IMR-90 (cell line): ENCODE measurements at places on chromosomes 12 and 14. TPM values are rescaled to one million over a fixed set of nuclear protein-coding genes. Genes with fewer than 3 reads are reported as not detected.

DNA sequence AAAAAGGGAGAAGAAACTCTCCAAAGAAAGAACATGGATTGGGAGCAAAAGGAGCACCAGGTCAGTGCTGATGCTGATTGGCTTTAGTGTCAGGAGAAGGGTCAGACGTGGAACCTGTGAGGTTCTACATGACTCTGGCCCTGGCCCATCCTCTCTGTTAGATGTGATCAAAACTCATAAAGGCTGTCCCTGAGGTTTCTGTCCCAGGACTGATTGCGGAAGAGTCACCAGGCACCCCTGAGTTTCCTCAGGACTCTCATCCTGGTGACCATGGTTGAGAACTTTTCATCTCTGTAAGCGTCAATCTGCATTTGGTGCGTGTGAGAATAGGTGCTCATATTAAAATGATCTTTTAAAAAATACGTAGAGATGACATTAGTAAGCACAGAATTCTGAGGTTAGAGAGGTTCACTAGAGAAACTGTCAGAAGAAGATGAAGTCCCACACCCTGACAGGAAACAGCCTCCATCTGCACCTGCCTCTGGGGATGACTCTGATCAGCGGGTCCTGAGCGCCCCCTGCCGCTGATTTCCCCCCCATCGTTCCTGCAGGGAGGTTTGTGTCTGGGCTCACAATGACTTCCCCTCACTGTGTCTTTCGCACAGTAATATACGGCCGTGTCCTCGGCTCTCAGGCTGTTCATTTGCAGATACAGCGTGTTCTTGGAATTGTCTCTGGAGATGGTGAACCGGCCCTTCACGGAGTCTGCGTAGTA lies 741.8 kb downstream of the TMEM121 start:
- H3K27me3 ChIP-seq: no peaks in the 10 kb centered on the region
- no peak for DNase-seq
- no peak overlapping the region for H3K4me3 ChIP-seq
- no peaks in the 10 kb centered on the region for H3K36me3 ChIP-seq
- H3K27ac ChIP-seq: no peak overlapping the region

DNA sequence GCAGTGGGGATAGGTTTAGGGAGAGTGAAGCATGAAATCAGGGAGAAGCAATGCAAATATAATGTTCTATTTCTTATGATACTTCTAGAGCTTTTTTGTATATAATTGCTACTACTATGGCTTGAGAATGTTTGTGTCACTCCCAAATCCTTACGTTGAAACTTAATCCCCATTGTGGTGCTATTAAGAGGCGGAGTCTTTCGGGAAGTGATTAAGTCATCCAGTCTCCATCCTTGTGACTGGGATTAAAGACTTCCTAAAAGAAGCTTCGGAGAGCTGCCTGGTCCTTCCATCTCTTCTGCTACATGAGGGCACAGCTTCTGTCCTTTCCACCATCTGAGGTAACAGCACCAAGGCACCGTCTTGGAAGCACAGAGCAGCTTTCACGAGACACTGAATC lies 81.2 kb downstream of the COX16 start:
- no peaks in the 10 kb centered on the region for H3K4me1 ChIP-seq
- no peaks in the 10 kb centered on the region for H3K36me3 ChIP-seq
- no peak overlapping the region for H3K27ac ChIP-seq
- no peaks in the 10 kb centered on the region; the same call in 1 of the 2 replicates for H3K27me3 ChIP-seq

- H3K27ac ChIP-seq: no peak overlapping the region
- peaks cover 4% of the 10 kb centered on the region for H3K4me1 ChIP-seq
- no peak for DNase-seq
- H3K27me3 ChIP-seq: no peaks in the 10 kb centered on the region
- H3K4me3 ChIP-seq: no peak overlapping the region
Measured at GRCh38 chr12:20264026-20264425, 104.3 kb upstream of the PDE3A start.

- H3K36me3 ChIP-seq: no peaks in the 10 kb centered on the region
- H3K27ac ChIP-seq: no peak overlapping the region
- H3K27me3 ChIP-seq: no peaks in the 10 kb centered on the region
- no peaks in the 10 kb centered on the region for H3K4me1 ChIP-seq
- no peak for DNase-seq
Measured at GRCh38 chr12:106685381-106685780, 89.1 kb upstream of the RIC8B start.

DNA sequence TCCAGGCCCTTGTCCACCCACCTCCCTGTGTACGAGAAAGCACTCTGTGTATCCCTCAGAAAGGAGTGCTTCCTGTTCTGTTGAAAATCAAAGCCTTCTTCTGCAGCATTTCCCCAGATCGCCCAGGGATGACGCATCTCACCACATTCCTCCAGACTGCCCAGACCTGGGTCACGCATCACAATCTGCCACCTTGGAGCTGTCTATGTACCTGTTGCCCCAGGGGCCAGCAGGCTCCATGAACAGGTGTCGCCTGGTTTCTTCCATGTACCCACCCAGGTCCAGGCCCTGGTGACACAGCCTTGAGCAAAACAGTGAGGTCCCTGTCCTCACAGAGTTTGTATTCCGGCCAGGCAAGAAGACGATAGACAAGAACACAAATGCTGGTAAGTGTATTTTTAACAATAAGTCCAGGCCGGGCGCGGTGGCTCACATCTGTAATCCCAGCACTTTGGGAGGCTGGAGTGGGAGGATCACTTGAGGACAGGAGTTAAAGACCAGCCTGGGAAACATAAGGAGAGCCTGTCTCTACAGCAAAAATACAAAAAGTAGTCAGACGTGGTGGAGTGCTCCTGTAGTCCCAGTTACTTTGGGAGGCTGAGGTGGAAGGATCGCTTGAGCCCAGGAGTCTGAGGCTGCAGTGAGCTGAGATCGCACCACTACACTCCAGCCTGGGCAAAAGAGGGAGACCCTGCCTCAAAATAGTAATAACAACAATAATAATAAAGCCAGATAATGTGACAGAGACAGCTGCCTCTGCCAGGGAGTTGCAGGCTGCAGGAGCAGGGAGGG lies 6.8 kb upstream of the PPP1R13B start:
- no peak for DNase-seq
- H3K4me3 ChIP-seq: no peak overlapping the region
- no peak overlapping the region for H3K27ac ChIP-seq
- H3K4me1 ChIP-seq: no peaks in the 10 kb centered on the region
- H3K27me3 ChIP-seq: peaks cover 14% of the 10 kb centered on the region
- no peaks in the 10 kb centered on the region for H3K36me3 ChIP-seq

GRCh38 chr12:51482929-51483697 lies 58.5 kb downstream of the SLC4A8 start:
- no peak overlapping the region for H3K4me3 ChIP-seq
- peaks cover 2% of the 10 kb centered on the region; the same call in 1 of the 2 replicates for H3K4me1 ChIP-seq
- no peaks in the 10 kb centered on the region for H3K36me3 ChIP-seq

GRCh38 chr14:101018561-101019290 lies 115.2 kb upstream of the RTL1 start:
- no peak overlapping the region for H3K4me3 ChIP-seq
- H3K4me1 ChIP-seq: no peaks in the 10 kb centered on the region
- no peak overlapping the region for H3K27ac ChIP-seq
- H3K36me3 ChIP-seq: peaks cover 48% of the 10 kb centered on the region

DNA sequence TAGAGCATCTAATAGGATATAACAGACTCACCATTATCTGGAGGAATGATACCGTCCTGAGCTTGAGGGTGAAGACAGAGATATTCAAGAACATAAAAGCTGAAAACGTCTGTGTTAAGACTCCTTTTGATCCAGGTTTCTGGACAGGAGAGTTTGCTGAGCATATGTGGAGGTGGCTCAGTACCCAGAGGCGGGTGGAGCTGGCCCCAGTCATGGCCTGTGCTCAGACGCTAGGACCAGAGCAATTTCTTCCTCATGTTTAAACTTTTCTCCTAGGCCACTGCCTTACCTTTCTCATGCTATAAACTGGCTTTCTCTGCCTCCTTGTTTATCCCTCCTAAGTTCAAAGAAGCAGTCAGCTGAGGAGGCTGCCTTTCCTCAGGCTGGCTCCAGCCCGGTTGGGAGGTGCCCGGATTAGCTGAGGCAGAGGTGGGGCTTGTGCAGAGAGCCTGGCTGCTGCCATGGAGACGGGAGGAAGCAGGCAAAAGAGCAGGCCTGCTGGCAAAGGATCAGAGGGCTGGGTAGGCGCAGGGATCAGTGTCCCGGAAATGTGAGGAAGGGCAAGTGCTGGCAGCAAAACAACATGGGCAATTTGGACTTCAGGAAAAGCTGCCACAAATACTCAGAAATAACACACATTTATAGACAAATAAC lies 13.7 kb downstream of the COA8 start:
- peaks cover 15% of the 10 kb centered on the region for H3K4me1 ChIP-seq
- H3K36me3 ChIP-seq: peaks cover 26% of the 10 kb centered on the region
- H3K27ac ChIP-seq: peak overlapping the region; percentile 6; the same call in 1 of the 2 replicates
- no peak overlapping the region for H3K4me3 ChIP-seq

- no peaks in the 10 kb centered on the region for H3K4me1 ChIP-seq
- DNase-seq: no peak
- H3K27ac ChIP-seq: no peak overlapping the region
- H3K4me3 ChIP-seq: no peak overlapping the region
- H3K36me3 ChIP-seq: no peaks in the 10 kb centered on the region
- H3K27me3 ChIP-seq: peaks cover 9% of the 10 kb centered on the region; the same call in 1 of the 2 replicates
Measured at GRCh38 chr12:67891596-67891995, 97.7 kb upstream of the IFNG-AS1 start.

DNA sequence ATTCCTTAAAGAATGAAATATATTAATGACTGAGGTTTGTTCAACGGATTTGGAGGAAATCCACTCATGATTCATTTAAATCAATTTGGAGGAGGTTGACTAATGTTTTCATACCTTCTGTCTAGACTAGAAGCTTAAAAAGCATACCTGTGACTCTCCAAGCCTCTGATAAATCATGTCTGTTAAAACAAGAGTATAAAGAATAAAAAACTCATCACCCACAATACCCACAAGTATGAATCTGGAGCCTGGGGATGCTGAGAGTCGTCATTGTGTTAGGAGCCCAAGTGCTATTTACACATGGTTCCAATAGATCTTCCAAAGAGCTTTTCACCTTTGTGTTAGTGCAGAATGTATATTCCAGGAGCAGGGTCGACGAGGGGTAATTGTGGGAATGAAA lies 86.8 kb upstream of the ADAMTS20 start:
- H3K4me3 ChIP-seq: no peak overlapping the region
- H3K36me3 ChIP-seq: no peaks in the 10 kb centered on the region
- DNase-seq: no peak
- H3K27me3 ChIP-seq: no peaks in the 10 kb centered on the region; the same call in 1 of the 2 replicates
- H3K27ac ChIP-seq: no peak overlapping the region
- no peaks in the 10 kb centered on the region for H3K4me1 ChIP-seq

Gene PIWIL1
- not detected in 2 replicates for total RNA-seq

Gene SLC25A47
- total RNA-seq: not detected in 2 replicates

Gene MIP
- not detected in 2 replicates for total RNA-seq

Gene PUS7L
- 44.8 and 58.6 TPM in 2 replicates for total RNA-seq

Gene MORN3
- 0.18 and 0.28 TPM in 2 replicates for total RNA-seq

Gene PRKD1
- total RNA-seq: 12.8 and 12.9 TPM in 2 replicates

Gene RAPGEF3
- 0.83 and 1.3 TPM in 2 replicates for total RNA-seq

Gene KRT71
- total RNA-seq: not detected in 2 replicates

Gene MGP
- 0.56 and 1.4 TPM in 2 replicates for total RNA-seq

Gene COX8C
- not detected in 2 replicates for total RNA-seq

Gene CS
- total RNA-seq: 90.5 and 139 TPM in 2 replicates

Gene GPR65
- 0.18 and 0.28 TPM in 2 replicates for total RNA-seq

Gene NXPH4
- total RNA-seq: 0.36 and 0.56 TPM in 2 replicates

Gene ADCY4
- total RNA-seq: not detected in 2 replicates

Gene SCARB1
- total RNA-seq: 3.0 and 3.6 TPM in 2 replicates
